ENCODE measurements at places on chromosomes 3 and 15.
A peak's percentile ranks its signal among the peaks of the same experiment; 100 is the strongest.

- no peak for DNase-seq
These were observed 10.4 kb downstream of the NR2F2 start for GRCh38 chr15:96340598-96341512.

DNA sequence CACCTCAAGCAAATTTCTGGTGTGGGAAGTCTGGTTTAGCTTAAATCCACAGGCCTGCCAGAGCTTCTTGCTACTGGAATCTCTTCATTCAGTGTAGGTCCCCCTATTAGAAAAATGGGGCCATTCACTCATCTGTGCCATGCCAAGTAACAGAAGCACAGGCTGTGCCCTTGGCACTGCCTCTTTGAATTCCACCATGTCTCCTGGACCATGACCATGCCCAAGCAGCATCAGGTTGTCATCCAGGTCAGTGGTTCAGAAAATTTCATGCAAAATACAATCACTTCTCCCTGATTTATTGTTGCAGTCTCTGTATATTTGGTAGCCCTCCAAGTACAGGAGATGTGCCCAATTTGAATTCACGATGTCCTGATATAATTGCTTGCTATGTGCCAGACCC lies 602.1 kb upstream of the ZNF385D start:
- DNase-seq, result no peak

- DNase-seq, result no peak
These were observed 20.6 kb upstream of the MDFIC2 start for GRCh38 chr3:70333080-70333479.

DNA sequence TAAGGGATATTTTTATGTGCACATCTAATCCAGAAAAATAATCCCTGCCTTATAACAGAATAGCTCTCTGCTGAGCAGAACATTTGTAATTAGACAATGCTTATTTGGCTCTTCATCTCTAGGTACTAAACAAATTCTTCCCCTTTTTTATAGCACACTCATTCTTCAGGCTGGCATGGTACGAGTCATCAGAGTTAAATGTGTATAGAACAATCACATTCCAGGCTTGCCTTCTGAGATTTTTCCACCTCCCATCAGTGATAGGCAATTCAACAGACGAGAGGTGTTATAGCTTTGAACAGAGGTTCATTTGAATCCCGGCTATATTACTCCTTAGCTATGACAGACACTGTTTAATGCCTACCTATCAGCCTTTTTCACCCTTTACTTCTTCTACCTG lies 21.4 kb upstream of the SPPL2A start:
- no peak for DNase-seq

- peak; percentile 80 for DNase-seq
These were observed 6.4 kb downstream of the CELSR3 start for GRCh38 chr3:48656061-48656840.

GRCh38 chr15:23828786-23829185 lies 141.7 kb upstream of the NDN start:
- DNase-seq, result no peak

DNA sequence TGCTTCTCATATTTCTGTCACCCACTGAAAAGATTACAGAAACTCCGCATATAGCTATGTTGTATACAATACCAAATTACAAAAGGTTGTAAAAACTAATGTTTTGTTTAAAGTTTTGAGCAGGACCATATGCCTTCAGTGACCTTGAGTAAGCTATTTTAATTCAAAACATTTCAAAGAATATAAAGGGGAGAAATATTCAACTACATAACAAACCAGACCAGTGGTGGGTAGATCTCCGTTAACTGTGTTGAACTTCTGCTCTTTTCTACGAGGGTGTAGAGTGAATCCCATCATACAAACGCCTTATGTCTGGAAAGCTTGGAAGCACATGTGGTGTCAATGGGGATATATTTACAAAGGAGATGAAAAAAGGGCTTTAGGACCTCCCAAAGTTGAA lies 68.4 kb upstream of the NR2F2 start:
- DNase-seq, result no peak

- DNase-seq, result no peak
These were observed 18.3 kb upstream of the SETMAR start for GRCh38 chr3:4284865-4285264.

DNA sequence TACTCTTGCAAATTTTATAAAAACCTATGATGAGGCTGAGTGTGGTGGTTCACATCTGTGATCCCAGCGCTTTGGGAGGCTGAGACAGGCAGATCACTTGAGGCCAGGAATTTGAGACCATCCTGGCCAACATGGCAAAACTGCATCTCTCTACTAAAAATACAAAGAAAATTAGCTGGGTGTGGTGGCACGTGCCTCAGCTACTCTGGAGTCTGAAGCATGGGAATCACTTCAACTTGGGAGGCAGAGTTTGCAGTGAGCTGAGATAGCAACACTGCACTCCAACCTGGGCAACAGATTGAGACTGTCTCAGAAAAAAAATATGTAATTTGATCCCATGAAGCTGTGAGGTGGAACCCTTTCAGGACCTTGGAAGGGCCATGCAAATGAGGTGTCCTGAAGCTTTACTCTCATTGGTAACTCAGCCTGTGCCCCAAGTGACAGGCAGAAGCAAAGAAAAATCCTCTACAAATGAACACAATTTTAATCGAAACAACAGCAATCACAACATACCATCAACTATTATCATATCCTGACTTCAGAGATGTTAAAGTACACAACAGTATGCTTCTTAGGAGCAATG lies 84.6 kb upstream of the CDV3 start:
- no peak for DNase-seq

DNA sequence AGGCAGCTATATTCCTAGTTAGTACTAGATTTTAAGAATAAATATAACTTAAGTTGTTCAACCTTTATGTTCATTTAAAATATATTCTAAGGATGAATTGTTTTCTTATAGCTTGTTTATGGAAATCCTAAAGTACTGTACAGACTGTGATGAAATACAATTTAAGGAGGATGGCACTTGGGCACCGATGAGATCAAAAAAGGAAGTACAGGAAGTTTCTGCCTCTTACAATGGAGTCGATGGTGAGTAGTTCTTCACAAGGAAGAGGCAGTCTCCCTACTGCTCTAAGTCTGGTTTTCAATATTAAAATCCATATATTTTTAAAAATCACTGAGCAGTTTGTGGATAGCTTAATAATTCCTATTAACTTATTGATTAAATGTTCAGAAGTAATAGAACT lies 29.6 kb downstream of the CALML4 start:
- DNase-seq, result no peak

DNA sequence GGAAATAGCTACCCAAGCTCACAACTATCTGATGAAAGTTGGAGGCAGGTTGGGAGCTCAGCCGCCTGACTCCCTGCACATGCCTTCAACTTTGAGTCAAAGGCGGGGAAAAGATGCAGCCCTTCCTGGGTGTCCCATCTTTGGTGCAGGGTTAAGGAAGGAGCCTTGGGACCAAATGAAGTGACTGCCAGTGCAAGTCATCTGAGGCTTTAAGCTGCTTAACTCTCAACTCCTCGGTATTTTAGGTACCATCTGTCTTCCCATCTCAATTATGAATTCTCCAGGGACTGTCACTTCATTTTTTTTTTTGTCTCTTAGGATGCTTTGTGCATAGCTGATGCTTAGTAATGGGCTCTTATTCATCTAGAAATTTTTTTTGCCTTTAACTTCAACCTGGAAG lies 408.8 kb upstream of the C2CD4B start:
- no peak for DNase-seq

DNA sequence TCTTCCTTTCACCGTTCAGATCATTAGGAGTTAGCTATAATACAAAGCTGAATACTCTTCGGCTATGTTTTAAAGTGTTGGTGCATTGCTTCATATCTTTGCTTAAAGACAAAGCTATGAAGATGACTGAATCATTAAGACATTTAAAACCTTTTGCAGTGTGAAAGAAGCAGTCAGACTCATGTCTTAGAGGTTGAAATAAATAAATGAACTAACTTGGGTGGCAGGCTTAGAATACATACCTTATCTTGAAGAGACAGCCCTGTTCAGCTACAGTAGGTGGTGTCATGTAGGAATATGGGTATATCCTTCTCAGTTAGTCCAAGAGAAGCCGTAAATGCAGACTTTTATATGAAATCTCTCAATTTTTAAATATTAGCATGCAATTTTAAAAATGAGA lies 63.4 kb downstream of the OPA1 start:
- no peak for DNase-seq
